ENCODE measurements at places on chromosomes 5 and 9. TPM values are rescaled to one million over a fixed set of nuclear protein-coding genes. Genes with fewer than 3 reads are reported as not detected.
A peak's percentile ranks its signal among the peaks of the same experiment; 100 is the strongest.

Gene TARS1
- 293 TPM for total RNA-seq

Gene FREM1
- total RNA-seq: 0.32 TPM

Gene TUBB4B
- 151 TPM for total RNA-seq

Gene IFNE
- 2.3 TPM for total RNA-seq

Gene HCN1
- total RNA-seq: under 0.01 TPM

- DNase-seq: no peak
Measured at GRCh38 chr5:170643591-170643990, 139.8 kb downstream of the KCNIP1 start.

DNA sequence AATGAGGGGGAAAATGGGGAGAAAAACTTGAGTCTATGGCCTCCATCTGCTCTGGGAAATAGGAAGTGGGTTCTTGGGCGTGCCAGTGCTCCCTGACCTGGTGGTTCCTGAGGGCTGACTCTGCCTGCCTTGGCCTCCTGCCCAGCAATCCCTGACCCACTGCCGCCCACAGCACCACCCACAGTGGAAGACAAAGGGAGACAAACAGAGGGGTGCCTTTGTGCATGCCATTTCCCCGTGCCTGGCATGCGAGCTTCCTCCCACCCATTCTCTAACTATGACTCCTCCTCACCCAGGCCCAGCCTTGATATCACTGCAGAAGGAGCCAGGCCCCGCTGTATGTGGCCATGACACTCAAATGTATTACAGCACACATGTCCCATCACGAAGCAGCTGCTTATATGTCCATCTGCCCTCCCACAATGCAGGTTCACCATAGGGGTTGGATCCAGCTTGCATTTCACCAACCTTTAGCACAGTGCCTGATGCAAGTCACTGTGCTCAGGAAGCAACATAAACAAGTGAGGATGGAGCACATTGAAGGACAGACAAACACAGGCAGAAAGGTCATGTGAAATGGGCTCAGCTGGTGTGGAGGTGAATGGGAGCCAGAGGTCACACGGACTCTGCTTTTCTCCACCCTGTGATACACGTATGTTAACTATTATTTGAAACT is 84.4 kb downstream of the ADRB2 start:
- peak; percentile 50 for DNase-seq

DNA sequence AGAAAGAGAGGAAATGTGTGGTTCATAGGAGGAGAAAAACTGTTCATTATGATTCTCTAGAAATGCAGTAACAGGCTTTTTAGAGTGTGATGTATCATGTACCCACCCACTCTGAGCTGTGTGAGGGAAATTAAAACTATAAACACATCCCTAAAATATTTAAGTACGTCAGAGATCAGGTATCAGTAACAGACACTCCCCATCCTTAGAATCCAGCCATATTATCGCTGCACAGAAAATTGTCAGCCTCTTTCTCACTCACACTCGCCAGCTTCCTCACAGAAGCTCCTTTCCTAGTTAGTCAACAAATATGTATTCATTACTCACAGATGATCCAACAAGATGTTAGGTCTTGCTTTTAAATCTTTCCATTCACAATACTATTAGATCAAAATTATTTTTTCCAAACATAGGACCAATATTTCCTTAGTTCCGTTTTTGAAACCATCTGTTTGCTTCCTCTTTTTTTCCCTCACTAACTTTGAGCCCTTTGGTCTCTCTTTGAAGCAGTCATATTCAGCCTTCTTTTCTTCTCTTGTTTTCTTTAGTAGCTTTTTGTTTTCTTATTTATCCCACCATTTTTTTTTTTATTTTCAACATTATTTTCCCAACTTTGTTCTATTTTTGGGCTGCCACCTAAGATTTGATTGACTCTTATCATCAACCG is 13.6 kb upstream of the MAST4 start:
- no peak for DNase-seq

DNA sequence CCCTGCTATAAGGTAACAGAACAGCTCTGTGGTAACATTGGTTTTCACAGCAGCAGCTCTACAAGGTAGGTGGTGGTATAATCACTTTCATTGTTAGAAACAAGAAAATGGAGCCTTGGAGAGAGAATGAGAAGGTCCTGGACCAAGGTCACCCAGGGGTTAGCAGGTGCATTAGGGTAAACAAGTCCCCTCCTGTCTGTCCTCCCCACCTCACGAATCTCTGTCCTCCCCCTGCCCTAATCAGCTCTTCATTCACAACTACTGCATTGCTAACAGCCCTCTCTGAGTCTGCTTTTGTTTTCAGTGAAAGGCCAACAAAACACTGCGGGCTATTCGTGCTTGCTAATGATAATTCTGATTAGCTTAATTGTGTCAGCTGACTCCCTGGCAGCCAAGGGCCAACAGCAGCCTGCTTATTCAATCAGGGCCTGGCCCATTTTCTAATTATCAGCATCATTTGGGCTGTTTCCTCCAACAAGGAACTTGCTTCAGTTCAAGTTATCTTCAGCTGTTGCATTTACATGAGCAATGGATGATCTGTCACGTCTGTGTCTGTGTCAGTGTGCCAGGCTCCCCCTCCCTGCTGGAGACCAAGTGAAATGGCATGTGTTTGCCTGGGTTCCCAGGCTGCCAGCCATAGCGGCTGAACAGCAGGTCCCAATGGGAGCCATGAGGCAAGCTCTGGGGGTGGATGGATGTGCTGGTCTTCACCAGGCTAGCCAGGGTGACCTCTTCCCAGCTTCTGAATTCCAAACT is 56.7 kb upstream of the EQTN start:
- DNase-seq: no peak

DNA sequence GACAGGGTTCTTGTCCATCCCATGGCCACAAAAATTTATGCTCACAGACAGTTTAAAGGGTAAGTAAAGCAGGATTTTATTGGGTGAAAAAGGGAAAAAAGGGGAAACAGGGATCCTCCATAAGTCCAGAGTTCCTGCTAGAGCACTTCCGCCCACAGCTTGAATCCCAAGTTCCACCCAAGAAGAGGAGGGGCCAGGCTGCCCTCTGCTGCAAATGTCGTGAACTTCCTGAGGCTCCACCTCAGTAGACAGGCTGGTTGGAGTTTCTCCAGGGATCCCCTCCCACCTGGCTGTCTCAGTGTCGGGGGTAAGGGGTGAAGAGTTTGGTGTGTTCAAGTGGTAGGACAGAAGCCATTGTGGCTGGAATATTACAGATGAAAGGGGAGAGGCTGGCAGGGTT is 275.0 kb upstream of the SGCD start:
- no peak for DNase-seq
